ENCODE measurements at places on chromosomes 1 and 21.

GRCh38 chr1:95002164-95002539 lies 70.6 kb downstream of the ALG14 start:
- DNase-seq = no peak

GRCh38 chr1:197890936-197891335 lies 11.5 kb upstream of the C1orf53 start:
- no peak for DNase-seq

GRCh38 chr1:160844447-160845232 lies 18.0 kb downstream of the CD244 start:
- DNase-seq = no peak

- no peak for DNase-seq
Measured at GRCh38 chr1:169785267-169785666, 9.4 kb downstream of the METTL18 start.

- DNase-seq = no peak
Measured at GRCh38 chr1:40393173-40393572, 19.6 kb downstream of the SMAP2 start.

DNA sequence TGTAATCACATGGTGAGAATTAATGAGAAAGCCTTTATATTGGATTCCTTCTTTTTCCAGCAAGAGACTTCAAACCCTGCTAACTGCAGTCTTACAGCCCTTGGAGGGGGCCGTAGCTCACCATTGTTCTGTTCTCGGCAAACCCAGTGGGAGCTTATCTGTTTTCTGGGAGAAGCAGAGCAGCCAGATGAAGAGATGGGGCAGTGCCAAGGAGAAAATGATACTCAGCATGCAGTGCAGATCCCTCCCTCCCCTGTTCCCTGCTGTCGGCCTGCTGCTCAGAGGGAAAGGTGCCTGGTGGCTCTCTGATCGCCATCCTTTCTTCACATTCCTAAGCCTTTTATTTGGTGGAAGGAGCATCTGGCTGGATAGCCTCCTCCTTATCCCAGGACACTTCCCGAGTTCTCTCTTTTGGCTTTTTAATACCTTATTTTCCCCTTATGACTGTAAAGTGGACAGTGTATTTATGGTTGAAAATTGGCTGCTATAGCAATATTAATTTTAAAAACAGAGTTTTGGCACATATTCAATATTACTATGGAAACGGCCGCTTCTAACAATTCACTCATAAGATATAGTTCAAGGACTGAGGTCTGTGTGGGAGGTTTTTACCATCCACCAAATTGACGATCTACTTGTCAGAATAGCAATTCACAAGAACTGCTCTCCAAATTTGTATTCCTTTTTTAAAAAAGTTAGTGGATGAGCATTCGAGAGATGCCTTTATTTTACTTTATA lies 203.4 kb downstream of the CRB1 start:
- DNase-seq = no peak

DNA sequence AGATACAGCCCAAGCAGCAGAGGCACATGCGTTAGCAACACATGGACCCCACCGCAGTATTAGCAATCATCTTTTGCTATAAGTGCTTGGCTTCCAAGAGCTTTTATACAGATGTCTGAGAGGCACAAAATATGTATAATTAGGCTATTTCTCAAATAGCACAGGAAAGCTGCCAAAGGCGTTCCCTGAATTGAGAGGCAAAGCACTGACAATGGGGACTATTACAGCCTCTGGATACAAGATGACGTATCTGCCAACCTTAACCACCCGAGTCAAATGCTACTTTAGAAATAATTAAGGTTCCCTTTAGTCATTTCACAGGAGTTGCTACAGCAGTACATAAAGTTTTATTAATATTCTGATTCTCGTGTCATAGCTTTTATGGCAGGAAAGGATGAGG lies 6.4 kb downstream of the STMN1 start:
- no peak for DNase-seq

DNA sequence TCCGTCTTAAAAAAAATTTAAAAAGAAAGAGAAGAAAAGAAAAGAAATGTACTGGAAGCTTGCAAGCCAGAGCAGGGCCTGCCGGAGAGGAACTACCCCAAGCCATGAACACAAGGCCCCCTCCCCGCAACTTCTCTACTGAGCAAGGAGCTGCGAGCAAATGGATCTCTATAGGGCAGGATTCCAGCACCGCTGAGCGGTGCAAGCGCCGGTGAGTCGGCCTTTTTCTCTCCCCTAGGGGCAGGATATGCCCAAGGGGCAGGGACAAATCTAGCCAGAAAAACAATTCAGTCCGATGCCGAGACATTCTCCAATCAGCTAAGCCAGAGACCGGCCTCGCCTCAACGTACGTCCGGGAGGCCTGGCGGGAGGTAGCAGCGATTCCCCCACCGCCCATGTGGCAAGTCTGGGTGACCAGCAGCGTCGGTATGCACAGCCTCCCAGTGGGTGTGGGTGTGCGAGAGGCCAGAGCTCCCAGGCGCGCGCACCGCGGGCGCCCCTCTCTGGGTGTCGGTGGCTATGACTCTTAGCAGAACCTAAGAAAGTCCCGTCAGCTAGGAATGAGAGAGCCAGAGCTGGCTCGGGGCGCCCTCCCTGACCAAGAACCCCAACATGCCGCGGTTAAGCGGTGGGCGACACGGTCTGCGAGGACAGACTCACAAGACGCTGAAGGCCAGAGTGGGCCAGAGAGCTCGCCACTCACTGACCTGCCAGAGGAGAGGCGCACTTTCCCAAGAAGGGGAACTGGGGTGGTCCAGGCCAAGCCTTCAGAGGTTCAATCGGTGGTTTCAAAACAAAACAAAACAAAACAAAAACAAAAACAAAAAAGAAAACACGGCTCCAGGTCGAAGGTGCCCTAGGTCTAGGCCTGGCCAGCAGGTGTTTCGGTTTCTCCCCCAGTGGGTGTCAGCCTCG lies 1.9 kb downstream of the CSMD2 start:
- DNase-seq = peak; percentile 39

DNA sequence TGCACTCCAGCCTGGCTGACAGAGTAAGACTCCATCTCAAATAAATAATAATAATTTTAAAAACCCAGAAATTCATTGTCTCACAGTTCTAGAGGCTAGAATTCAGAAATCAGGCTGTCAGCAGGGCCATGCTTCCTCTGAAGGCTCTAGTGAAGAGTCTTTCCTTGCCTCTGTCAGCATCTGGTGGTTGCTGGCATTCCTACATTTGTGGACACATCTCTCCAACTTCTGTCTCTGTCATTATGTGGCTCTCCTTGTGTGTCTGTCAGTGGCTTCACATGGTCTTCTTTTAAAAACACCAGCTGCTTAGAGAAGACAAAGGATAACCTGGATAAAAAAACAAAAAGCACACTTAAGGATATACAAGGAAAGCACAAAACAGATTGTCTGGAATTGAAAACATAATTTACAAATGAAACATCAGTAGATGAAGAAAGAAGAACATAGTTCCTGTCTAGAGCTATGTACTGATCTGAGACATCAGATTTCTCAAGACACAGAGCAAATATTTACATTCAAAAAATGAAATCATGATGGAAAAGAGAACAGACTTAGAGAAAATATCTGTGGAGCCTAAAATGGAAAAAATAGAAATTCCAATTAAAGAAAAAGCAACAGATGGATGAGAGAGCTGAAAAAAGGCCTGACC lies 32.7 kb upstream of the ASB17 start:
- DNase-seq = no peak

- no peak for DNase-seq
Measured at GRCh38 chr1:79376106-79376505, 369.6 kb upstream of the ADGRL4 start.

GRCh38 chr1:67552336-67552759 lies 122.1 kb upstream of the SERBP1 start:
- no peak for DNase-seq

DNA sequence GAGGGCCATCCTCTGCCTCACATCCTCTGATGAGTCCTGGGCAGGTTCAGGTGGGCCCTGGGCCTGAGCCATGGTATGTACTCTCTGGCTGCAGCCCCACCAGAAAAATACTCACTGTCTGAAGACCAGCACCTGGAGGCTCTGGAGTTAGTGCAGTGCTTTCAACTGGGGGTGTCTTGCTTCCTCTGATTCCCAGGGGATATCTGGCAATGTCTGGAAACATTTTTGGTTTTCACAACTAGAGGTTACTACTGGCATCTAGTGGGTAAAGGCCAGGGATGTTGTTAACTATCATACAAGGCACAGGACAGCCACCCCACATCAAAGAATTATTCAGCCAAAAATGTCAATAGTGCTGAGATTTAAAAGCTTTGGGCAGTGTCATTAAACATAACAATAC lies 152.7 kb downstream of the HIVEP3 start:
- no peak for DNase-seq

DNA sequence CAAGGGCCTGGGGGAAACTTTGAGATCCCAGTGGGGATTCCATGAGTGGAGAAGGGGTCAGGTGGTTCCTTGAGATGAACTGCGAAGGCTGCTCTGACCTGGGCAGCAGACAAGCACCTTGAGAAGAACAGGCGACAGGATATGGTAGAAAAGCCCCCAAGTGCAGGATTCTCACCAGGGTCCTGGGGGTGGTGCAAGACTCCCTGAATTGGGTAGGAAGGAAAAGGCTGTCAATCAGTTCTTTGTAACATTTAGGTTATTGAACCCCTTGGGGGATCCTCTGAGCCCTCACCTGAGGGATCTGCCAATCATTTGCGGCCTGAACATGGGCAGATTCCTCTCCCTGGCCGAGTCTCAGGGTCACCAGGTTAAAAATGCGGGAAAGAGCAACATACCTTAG lies 2.4 kb upstream of the PRAMEF12 start:
- DNase-seq = no peak

- no peak for DNase-seq
Measured at GRCh38 chr1:53583021-53583867, 124.0 kb downstream of the DMRTB1 start.

GRCh38 chr1:226889616-226890330 lies 19.4 kb downstream of the PSEN2 start:
- no peak for DNase-seq

- DNase-seq = no peak
Measured at GRCh38 chr1:228081578-228082213, 812 bp upstream of the ARF1 start.

DNA sequence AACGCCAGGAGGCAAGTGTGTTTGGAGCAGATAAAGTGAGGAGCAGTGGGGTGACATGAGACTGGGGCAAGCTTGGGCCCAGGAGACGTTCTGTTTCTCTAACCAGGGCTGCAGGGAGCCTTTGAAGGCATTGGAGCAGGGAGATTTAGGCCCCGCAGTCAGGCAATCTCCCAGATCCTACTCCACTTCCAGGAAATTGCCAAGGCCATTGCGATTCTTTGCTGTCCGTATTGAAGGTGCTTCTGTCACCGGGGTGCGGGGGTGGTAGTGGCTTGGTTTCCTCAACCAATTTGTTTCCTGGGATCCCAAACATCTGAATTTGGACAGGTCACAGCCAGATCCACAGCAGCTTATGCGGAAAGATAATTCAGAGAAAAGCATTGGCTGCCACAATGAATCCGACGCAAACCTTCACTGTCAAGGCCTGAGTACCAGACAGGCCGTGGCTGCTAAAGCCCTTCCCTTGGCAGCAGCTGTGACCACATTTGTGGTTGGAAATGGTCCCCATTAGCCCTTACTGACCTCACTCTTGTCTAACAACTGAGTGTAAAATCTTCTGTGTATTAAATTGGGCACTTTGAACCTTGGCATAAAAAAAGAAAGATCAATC lies 385.6 kb downstream of the PTPRU start:
- no peak for DNase-seq

- DNase-seq = no peak
Measured at GRCh38 chr1:37932759-37933158, 14.1 kb downstream of the INPP5B start.

GRCh38 chr1:232339073-232339472 lies 290.9 kb downstream of the SIPA1L2 start:
- no peak for DNase-seq

DNA sequence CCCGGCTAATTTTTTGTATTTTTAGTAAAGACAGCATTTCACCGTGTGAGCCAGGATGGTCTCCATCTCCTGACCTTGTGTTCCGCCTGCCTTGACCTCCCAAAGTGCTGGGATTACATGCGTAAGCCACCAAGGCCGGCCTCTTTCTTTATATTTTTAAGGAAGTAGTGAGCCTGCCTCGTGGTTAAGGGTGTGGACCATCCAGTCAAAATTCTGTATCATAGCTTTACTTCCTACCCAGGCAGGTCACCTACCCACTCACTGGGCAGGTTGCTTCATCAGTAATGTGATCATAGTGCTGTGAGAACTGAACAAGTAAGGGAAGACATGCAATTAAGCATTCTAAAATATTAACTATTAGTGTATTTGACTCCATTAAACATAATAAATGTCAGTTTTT lies 8.1 kb upstream of the ACOT7 start:
- DNase-seq = no peak

DNA sequence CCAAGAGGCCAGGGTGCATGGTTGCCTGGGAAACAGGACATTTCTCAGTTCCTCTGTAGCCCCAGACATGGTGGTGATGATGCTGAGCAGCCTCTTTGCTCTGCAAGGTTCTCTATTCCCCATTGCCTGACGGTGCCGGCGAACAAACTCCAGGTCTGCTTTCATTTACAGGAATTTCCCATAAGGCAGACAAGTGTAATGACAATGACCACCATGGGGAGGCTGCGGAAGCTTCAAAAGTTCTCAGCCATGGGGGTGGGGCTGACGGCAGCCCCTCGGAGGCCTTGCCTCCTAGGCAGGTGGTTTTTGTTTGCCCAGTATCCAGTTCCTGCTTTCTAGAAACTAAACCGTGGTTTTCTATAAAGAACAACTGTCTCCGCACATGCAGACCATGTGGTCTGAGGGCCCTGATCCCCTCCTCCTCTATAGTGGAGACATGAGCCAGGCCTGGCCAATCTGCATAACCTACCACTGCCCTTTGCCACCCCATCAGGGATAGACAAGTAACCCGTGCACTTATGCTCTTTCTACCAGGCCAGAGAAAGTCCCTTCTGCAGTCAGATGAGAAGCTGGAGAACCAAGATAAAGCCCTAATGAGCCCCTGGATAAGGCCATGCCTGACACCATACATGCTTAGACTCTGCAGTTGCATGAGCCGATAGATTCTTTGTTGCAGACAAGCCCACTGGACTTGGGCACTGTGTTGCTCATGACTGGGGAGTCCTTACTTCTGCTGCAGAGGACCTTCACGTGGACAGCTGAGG lies 54.1 kb downstream of the LDLRAD2 start:
- DNase-seq = no peak

GRCh38 chr1:115179397-115180079 lies 90.2 kb upstream of the TSPAN2 start:
- DNase-seq = no peak
